ENCODE measurements at places on chromosomes 3 and 15.

DNA sequence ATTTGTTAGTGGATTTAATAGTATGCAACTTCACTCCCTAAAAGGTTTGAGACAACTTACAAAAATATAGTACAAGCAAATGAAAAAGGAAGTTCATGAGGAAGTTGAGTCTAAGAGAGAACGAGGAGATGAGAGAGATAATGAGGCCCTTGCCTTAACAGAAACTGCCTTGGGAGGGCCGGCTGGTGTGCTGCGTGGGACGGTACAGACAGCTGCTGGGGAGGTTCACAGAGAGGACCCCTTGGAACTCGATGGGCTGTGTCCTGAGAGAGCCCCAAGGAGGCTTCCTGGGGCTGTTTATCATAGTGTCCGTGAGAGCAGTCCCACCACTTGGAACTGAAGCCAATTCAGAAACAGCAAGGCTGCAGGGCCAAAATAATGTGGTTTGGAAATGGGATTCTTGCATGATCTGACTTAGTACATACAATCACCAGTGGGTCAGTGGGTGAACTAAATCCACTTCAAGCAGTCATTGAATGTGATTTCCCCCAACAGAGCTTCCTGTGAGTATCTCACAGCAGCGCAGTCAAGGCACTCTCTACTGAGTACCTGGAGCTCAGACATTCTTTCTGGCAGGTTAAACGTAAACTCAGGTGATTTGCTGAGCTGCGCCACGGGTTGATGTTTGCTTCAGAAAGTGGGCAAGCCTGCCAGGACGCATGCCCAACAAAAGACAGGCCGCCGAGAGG is 90.8 kb downstream of the CRTC3 start:
- no peak for DNase-seq

DNA sequence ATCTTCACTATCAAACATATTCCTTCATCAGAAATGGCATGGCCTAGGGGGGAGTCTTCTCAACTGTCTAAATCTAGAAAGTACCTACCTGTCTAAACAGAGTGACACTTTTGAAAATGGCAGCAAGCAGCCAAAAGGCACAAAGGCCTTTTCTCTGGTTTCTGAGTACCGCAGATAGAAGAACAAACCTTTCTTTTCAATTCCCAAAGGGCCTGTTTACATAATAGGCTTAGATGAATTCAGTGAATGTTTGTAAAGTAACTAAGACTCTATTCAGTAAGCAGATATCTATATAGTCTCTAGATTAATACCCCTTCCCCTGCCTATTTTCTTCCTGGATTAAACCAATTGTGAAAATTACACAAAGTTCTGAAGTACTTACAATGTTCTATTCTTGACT is 7.1 kb downstream of the MYEF2 start:
- no peak for DNase-seq

DNA sequence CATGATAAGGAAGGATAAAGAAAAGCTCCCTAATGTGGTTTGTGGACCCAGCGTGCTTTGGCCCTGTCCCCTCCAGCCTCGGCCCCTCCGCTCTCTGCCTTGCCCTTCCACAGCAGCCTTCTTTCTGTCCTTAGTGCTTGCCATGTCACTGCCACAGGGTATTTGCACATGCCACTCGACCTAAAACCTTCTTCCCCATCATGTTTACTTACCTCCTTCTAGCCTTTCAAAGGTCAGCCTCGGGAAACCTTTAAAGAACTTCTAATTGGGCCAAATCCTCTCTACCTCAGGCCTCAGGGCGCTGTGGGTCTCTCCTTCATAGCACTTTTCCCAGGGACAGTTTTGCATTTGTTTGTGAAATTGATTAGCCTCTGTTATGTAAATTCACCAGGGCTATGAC is 73.0 kb downstream of the SCN11A start:
- no peak for DNase-seq

GRCh38 chr3:110378481-110378880 is 693.1 kb upstream of the NECTIN3 start:
- DNase-seq, result peak; percentile 12

GRCh38 chr3:46325645-46326300 is 28.1 kb upstream of the CCR2 start:
- DNase-seq, result no peak

DNA sequence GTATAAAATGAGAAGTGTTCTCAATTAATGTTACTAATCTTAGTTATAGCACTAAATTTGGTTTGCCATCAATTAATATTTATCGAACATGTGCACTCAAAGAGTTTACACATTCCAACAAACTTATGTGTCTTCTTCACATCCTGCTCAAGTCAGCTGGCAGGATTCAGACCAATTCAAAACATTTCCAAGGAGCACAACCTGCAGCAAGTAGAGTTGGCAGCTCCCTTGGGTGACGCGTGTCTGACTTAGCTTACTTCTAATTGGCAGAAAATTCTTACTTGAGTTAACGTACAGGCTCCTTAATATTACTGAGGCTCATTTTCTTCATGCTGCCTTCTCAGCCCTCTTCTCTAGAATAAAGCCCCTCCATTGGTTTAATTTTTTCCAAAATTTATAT is 110.4 kb upstream of the PFN2 start:
- DNase-seq, result no peak

DNA sequence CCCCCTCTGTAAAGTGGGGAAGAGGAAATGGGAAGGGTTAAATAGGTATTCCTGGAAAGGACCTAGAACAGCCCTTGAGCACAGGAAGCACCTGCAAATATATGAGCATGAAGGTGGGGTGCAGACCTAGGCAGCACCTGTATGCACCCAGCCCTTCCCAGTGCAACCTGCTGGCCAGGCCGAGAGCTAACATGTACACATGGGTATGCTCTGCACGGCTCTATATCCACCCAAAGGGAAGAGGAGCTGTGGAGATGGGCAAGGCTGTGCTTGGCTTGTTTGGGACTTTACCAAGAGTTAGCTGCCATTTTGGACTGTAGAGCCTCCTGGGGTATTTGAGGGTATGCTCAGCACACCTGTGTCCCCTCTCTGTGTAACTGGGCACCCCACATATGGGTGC is 171.2 kb downstream of the KLF13 start:
- no peak for DNase-seq

DNA sequence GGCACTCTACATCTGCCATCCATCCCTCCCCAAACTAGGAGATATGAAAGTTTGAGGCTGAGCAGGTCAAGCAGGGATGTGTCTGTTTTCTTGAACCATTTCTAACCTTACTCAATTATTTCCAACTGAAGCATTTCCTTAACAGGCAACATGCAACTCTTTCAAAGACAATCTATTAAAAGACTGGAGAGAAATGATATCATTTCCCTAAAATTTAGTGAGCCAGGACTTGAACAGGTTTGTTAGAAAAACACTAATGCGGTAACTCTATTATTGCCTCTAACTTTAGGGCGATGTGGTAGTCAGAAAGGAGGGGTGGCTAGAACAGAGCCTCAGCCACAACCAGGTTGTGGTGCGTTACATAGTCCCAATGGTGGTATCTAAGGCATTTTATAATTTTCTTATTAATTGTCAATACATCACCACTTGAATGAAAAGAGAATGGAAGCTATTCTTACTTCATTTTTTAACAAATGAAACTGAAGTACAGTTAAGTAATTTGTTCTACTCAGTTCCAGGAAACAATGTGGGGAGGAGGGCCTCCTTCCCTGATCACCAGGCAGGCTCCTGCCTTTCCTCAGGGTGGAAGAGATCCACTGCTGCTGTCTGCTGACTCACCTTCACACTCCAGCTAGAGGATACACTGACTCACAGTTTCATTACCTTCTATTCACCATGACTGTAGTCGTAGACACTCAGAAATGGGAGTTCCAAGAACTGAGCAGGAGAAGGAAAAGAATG is 22.8 kb downstream of the MYO1E start:
- DNase-seq, result peak; percentile 90

- no peak for DNase-seq
These were observed 466.9 kb upstream of the SUCLG2 start for GRCh38 chr3:68121287-68121686.

DNA sequence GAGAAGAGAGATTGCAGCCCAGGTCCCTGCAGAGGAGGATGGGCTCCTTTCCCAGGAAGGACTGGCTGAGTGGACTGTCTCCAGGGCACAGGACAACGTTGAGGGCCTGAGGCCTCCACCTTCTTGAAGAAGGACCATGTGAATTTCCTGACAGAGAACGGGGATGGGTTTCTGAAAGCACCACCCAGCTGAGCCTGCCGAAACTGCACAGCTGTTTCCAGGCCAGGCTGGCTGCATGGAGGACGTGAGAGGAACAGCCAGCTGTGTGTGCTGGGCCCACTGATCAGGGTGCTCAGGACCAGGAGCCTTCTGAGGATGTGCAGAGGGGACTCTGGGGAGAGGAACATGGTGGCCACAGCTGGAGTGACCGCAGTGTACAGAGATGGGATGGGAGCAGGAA is 39.2 kb downstream of the HMCES start:
- DNase-seq, result no peak

- peak; percentile 46 for DNase-seq
These were observed 11.0 kb upstream of the CAMKV start for GRCh38 chr3:49880581-49881315.

DNA sequence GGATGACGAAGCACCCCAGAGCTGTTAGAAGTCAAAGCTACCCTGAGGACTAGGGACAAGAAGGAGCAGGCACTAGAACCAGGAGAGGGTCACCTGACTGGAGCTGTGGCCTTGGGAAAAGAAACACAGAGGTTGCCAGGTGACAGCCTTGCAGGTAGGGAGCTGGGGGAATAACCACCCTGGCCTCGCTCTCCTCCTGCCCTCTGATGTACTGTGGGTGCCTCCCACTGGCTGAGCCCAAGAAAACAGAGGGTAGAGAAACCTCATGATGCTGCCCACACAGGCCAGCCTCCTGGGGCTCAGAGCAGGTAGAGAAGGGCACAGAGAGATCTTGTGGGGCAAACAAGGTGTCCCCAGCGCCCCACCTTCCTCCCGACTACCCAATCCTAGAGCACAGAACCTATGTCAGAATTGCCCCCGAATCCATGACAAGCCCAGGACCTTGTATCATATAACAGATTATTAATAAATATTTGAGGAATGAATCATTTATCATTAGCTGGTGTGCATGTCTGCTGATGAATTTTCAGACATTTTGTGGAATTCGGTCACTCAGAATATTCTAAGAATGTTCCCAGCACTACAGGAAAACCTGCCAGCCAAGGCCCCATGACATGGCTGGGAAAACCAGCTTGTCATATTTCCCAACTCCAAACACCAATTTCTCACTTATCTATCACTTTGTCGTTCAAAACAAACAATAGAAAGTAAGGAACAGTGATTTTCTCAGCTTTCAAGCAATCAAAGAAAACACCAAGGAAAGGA is 59.8 kb upstream of the MEX3B start:
- DNase-seq, result peak; percentile 57

- DNase-seq, result no peak
These were observed 59.8 kb downstream of the SNX4 start for GRCh38 chr3:125460233-125460632.

GRCh38 chr15:50810128-50810527 is 44.6 kb upstream of the SPPL2A start:
- no peak for DNase-seq

DNA sequence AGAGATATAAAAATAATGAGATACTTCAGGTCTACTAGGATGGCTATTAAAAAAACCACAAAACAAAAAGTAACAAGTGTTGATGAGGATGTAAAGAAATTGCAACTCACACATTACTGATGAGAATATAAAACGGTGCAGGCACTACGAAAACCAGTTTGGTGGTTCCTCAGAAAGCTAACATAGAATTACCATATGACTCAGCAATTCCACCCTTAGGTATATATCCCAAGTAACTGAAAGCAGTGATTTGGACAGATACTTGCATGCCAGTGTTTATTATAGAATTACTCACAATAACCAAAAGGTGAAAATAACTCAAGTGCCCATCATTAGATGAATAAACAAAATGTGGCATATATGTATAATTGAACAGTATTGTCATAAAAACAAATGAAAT is 87.5 kb upstream of the MELTF start:
- DNase-seq, result peak; percentile 58

DNA sequence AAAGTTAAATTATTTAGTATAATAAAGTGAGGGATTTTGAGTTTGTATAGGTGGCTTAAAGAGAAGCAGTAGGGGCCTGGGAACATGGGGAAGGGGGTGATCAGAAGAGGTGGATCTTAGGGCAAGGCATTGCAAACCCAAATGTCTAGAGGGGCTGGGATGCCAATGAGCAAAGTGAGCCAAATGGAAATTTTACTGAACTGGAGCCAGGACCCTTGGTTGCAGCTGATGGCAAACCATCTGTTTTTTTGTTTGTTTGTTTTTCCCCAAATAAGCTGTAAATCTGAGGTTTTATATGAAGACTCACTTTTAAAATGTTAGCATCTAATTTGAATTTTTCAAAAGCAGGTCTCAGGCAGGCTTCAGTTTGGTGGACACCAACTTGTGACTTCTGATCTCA is 14.8 kb upstream of the PARP14 start:
- no peak for DNase-seq

DNA sequence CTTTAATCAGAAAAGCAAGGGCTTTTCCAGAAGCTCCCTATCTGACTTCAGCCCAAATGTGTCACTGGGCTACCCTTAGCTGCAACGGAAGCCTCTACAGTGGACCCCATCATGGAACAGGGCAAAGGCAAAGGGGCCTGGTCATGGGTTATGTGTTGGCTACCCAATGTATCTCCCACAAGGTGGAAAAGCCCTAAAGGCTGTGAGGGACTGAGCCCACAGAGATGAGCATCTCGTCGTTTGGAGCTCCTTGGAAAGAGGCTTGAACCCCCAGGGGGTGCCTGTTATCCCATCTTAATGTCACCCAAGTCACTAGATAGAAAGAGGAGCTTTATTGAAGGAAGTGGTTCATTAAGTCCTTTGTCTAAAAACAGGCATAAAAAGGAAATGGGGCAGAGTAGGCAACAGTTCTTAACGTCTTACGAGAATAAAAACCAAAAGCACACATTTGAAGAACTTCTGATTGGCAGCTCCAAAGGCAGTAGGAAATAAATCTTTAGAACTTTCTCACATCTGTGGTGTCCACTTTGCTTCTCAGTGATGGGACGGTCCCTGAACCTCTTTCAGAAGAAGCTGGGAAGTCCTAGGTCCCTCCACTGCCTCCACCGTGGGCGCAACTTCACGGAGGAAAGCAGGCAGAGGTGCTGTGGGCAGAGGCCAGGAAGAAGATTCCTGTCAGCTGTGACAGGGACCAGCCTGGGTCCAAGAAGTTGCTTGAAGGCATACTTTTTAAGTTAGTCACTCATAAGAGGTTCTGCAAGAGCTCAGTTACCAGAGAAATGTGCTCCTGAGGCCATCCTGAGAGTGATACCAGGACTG is 93.7 kb downstream of the MYLK start:
- DNase-seq, result peak; percentile 32

GRCh38 chr3:26840272-26840870 is 217.8 kb downstream of the LRRC3B start:
- peak; percentile 23 for DNase-seq

DNA sequence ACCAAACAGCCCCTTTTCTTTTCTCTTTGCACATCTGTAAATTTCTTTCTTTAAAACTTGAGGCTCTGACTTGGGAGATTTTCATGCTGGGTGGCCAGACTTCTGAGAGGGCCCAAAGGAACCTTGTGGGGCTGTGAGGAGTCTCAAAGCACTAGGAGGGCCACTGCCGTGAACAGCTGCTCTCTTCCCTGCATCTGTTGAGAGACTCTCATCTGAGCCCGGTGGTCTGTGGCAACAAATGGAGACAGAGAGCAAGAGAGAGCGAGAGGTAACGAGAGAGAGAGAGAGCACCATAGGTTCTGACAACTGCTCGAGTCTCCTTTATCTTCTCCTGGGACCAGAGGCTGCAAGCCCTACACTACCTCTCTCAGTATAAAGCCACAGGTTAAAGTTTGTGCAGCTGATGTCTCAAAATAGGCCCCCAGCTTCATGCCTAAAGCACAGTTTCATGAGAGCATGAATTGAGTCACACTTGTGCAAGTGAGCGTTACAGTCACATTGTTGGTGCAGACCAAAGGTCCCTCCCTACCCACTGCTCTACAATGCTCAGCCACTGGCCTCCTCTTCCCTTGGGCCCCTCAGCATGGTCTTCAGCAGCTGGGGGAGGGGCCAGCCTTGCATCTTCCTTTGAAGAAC is 60.7 kb downstream of the ZNF621 start:
- no peak for DNase-seq

Data from mesendoderm (in vitro differentiated cells).